ENCODE measurements at places on chromosomes 2 and 18.

DNA sequence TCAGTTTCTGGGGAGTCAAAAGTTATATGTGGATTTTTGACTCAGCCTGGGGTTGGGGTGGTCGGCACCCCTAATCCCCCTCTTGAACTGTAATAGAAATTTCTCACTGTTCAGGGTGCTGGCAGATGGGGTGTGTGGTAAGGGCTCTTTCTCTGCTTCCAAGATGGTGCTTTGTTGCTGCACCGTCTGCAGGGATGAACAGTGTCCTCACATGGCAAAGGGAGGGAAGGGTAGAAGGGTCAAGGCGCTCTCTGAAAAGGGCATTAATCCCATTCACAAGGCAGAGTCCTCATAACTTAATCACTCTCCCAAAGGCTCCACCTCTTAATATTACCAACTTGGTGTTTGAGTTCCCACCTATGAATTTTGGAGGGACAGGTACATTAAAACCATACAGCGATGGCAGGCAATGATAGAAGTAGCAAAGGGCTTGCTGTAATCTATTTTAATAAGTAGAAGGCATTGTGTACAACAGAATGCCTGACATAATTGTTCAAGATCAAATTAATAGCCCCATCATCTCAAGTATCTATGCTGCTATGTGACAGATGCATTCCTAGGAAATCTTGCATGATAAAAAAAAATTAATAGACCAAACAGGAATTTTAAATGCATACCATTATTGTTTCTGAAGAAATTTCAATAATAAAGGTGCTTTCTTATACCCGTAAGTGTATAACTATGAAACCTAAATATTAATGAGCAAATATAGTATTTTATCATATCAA lies 28.1 kb downstream of the MMADHC start:
- no peak for DNase-seq

DNA sequence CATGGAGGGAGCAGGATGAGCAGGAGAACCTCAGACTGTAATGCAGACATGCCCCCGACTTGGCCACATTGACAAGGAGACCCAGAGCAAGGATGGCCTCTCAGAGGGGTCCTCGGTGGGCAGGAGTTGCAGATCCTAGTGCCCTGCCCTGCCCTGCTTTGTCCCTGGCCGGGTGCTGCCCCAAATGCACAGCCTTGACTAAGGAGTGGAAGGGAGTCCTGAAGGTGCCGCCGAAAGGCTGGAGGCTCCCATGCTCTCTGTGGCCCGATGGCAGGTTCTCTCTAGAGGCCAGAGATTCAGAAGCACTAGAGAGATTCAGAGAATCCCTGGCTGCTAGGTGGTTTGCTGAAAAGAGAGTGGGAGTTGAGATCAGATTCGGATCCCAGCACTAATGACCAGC lies 64.4 kb downstream of the MARCO start:
- no peak for DNase-seq

DNA sequence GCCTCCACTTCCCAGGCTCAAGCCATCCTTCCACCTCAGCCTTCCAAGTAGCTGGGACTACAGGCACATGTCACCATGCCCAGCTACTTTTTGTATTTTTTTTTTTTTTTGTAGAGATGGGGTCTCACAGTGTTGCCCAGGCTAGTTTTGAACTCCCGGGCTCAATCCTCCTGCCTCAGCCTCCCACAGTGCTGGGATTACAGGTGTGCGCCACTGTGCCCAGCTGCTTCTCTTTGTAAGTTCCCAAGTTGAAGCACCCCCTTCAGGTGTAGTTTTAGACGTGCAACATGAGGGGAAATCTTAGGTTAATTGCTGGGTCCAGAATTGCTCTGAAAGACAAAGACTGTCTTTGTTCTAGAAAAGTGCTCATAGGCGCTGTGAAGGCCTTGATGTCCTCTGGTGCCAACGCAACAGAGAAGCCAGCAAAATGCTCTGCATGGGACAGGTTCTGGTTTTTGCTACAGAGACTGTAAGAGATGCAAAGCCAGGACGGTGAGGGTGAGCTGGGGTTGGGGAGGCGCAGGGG lies 46.6 kb downstream of the RRM2 start:
- DNase-seq, result no peak

DNA sequence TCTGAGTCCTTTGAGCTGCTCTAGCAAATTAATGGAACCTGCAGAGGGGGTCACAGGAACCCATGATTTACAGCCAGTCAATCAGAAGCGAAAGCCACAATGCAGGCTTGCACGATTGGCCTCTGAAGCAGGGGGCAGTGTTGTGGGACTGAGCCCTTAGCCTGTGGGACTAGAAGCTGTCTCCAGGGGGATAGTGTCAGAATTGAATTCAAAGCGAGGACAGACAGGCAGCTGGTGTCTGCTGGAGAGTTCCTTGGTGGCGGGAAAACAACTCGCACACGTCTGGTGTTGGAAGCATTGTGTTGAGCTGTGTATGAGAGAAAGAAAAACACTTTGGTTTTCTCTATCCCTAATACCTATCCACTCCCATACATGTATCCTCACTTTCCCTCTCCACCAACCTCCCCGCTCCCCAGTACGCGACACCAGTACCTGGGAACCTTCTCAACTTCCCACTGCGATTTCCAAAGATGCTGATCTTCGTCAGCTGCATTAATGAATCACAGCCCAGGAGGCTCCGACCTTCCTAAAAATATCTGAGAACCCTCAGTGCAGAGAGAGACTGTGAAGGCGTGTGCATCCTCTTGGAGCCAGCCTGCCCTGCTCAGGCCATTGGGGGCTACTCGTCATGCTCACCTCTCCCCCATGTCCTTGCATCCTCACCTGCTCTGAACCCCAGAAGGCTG lies 88.2 kb downstream of the HS1BP3 start:
- no peak for DNase-seq

DNA sequence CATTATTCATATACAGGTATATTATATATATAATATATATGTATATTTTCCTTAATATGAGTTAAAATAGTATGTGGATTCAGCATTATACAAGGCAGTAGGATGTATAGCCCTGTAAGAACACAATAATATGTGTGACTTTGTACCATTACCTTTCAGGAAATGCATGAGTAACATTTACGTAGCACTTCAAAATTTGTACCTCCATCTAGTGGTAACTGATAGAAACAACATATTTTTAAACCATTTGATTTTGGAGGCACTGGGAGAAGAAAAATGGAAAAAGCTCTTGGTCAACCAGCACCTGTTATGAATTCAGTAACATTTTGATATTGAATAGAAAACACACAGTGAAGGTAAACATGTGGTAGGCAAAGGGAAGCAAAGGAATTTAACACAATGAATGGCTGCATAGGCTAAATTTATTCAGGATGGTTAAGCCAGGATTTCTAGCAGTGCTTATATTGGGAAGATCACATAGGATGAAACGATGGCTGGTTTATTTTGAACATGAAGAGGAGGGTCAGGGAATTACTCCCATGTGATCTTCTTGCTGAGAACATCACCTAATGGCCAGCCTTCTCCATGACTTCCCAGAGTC lies 565.5 kb downstream of the CCDC85A start:
- DNase-seq, result no peak

GRCh38 chr18:3584897-3585460 lies 135.0 kb downstream of the TGIF1 start:
- DNase-seq, result no peak

DNA sequence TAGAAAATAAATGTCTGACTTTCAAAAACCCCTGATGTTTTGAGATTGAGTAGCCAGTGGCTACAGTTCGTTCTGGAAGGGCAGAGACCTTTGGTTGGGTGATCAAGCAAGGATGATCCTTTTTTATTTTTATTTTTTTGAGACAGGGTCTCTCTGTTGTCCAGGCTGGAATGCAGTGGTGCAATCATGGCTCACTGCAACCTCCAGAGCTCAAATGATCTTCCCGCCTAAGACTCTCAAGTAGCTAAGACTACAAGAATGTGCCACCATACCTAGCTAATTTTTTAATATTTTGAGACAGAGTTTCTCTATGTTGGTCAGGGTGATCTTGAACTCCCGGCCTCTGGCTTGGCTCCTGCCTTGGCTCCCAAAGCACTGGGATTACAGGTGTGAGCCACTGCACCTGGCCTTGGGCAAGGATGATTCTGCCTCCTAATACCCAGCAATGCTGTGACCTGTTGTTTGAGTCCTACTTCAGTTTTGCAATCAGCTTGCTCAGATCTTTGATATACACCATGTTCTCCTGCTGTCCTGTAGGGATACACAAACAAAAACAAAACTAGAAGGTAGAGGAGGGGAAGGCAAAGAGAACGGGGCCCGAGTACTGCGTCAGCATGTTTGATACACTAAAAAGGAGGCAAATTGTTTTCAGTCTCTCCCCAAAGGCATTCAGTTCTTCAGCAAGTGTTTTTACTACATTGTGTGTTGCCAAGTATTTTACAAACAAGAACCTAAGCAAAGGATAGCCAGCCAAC lies 59.2 kb upstream of the LYPD6B start:
- no peak for DNase-seq

All from esophagus squamous epithelium (tissue), 5 donors.